NCI-H524 treated with DMSO at 0.1 percent for 48 hours (cell line): ENCODE measurements at places on chromosomes 7 and 10.

- DNase-seq = no peak
Observed at GRCh38 chr7:81956520-81956919, 186.7 kb upstream of the HGF start.

DNA sequence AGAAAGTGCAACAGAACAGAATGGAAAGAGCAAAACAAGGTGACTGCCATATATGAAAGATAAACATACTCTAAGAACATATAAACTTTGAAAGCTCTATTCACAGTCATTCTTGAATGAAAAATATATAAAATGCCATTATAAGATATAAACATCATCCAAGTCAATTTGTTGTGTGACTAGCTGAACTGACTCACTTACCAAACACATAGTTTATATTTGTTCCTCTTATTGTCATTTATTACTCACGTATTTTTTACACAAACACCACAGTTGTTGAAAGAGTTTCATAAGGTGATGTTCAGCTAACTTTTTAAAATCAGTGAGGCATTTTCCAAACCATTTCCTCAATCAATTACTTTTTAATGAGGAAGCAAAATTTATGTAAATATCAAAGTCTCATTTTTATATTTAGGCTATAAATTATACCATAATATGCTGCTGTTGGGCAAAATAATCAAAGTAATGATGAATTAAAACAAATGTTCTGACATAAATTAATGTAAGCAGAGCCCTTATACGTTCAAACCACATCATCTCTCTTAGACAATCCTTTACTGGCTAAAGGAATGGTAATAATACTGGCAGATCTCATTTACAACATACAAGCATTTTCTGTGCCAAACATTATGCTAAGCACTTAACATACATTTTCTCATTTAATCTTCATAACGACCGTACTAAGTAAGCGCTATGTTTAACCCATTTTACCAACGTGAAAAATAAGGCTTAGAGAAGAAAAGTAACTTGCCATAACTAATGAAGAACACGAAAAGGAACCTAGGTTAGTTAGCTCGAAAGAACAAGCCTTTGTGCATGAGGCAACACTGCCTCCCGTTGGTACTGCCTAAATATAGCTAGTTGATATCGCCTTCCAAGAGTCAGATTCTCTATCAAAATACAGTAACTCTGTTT, 7.3 kb downstream of the LRRN3 start:
- DNase-seq = peak; percentile 9

DNA sequence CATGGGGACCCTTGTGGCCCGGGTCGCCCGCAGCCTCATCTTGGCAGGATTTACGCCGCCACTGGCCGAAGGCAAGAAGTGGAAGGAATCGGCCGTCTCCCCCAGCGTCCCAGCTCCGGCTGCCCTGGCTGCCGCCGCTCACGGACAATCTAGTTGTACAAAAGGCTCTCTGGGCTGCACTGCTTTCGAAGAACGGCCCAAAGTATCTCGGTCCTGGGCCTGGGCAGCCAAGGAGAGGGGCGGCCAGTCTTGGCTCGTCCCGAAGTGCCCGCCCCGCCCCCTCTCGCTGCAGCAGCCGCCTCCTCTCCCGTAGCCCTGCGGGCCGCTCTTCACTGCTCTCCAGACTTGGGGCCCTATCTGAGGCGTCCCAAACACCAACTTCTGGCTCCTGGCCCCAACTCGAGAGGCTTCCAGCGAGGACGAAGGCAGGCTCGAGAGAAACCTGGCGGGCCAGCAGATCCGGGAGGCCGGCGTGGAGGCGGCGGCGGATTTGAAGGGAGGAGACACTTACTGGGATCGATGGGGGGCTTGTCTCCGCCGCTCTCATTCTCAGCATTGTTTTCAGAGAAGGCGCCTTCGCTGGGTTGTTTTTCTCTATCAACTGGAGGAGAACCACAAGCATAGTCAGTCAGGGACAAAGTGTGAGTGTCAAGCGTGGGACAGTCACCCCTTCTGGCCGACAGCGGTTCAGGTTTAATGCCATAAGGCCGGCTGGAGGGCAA, 809 bp downstream of the HOXA9 start:
- DNase-seq = no peak

DNA sequence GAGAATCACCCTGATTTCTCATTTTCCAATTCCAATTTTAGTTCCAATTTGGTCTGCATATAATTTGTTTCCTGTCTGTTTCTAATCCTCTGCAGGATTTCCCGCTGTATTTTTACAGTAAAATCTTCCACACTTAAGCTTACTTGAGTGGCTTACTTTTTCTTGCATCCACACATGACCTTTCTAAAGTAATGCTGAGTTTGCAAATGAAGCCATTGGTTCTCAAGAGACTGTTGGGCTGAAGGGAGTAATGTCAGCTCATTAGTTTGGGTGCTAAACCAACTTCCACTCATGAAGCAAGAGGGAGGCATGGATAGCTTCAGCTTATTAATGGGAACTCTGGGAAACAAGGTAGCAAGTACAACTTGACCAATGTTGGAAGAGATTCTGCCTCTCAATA, 146.4 kb downstream of the SNX10 start:
- no peak for DNase-seq

- no peak for DNase-seq
Observed at GRCh38 chr10:87864496-87865059, 1.2 kb downstream of the PTEN start.

DNA sequence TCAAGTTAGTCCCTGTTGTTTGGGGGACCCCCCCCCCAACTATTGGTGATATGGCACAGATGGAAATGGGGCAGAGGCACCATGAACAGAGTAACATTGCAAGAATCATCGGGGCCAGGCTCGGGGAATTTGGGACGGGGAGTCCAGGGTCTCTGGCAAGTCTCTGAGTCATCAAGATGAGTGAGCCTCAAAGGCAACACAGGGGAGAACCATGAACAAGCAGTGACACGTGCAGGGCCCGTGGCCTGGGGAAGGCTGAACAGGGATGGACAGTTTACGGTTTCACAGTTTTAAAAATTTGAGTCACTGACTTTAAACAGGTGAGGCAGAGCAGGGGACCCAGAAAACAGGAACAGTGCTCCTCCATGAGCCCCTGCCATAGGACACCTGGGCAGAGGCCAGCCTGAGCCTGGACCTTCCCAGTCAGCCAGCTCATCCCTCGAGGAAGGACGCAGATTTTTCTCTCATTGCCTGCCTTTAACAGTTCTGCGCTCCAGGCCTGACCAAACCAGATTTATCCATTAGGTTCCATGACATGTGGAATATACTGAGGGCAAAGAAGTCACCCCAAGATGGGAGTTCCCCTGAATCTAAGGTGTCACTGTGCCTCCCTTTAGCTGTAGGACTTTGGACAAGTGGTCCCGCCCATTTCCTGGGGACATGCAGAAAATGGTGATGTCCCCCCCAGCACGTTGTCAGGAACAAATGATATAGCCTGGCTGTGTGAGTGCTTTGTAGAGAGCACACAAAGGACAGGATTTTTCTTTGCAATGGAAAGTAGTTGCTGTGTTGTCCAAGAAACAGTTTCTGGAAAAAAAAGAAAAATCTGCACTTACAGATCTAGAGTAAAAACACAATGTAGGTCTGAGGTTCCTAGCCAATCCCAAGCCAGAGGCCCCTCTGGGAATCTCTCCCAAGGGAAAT, 23.8 kb downstream of the CHST15 start:
- DNase-seq = no peak

DNA sequence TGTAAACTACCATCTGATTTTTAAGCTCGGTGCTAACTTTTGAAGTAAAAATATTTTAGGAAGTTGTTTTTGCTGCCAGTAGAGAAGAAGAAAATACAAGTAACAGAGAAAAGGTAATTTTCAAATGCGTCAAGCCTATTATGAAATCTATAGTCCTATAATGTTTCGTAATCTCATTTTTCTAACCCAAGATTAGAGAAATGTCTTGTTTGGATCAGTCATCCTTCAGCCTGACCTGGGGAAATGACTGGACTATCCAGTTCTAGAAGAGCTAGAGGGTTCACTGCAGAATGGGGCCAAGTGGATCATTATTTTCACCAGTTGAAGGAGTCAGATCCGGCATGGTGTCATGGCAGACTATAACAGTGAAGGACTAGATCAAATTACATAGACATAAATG, 62.7 kb upstream of the FGL2 start:
- DNase-seq = no peak

DNA sequence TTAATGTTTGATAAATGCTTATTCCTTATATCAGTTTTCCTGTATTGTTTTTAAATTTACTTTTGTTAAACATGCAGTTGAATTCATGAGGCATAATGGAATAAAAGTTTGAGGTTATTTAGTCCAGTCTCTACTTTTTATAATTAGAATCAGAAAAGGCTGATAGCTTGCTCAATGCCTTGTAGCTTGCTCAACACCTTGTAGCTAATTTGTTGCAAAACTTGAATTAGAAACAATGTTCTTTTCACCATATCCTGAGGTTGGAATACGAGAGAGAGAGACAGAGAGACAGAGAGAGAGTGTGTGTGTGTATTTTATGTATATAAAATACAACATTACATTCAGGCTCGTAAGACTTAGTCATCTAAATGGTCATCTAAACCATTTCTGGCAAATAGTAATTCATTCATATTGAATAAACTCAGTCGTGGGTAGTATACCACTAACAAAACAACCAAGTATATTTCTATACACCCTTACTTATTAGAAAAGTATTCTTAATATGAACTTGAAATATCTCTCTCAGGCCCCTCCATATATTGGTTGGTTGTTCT, 243.5 kb downstream of the ADK start:
- no peak for DNase-seq

- DNase-seq = no peak
Observed at GRCh38 chr7:2083362-2083761, 149.4 kb downstream of the MAD1L1 start.
